ENCODE measurements at places on chromosomes 11 and 22.

DNA sequence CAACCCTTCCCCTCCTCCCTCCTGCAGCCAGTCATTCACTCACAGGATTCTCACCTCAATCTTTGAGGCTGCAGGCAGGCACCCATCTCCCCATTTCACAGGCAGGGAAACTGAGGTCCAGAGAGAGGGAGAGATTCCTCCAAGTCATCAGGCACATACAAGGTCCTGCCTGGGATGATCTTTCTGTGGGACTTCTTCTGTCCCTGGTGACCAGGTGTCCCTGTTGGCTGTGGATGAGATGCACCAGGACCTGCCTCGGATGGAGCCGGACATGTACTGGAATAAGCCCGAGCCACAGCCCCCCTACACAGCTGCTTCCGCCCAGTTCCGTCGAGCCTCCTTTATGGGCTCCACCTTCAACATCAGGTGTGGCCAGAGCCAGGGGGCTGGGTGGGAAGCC, 7.8 kb downstream of the FTH1 start:
- no peak for DNase-seq

DNA sequence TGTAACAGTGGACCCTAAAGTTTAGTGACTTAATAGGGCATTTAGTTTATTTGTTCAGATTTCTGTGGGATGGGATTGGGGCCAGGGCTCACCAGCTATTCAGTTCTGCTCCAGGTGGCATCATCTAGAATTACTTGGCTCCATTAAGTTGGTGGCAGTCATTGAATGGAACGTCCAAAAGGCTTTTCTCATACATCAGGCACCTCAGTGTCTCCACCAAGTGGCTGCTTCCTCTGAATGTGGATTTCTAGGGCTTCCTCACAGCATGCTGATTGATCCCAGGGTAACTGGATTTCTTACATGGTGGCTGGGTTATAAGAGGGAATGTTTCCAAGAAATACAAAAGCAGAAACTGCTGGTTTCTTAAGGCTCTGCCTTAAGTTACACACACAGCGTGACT, 34.7 kb downstream of the USP47 start:
- DNase-seq = no peak

DNA sequence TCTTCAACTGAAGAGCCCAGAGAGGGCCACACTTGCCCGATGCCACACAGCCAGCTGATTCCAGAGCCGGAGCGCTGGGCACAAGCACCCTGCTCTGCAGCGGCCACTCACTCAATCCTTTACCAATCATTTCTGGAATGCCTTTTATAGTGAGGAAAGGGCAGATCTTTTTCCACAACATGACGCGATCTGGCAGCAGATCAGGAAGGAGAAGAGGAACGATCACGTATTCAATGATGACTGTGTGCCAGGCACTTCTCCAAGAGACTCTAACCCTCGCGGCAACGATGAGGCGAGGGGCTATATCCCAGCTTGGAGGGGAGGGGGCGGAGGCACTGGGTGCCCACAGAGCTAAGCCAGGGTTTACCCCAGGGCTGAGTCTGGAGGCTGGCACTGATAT, 56.3 kb upstream of the TCF20 start:
- no peak for DNase-seq

DNA sequence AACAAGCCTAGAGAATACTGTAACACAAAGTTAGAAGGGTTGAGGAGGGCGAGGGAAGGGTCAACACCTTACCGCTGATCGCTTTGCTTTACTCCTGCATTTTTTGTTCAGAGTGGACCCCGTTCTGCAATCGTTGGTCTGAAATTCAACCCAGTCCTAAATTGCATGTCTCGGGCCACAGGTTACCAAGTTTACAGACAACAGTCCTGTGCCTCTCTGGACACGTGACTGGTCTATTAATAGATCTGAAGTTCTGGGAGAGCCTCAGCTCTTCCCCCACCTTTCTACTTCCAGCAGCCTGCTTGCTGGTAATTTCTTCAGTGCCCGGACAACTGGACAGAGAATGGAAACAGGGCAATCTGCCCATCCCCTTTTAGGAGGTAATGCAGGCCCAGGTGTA, 74.2 kb downstream of the STIM1 start:
- DNase-seq = no peak

DNA sequence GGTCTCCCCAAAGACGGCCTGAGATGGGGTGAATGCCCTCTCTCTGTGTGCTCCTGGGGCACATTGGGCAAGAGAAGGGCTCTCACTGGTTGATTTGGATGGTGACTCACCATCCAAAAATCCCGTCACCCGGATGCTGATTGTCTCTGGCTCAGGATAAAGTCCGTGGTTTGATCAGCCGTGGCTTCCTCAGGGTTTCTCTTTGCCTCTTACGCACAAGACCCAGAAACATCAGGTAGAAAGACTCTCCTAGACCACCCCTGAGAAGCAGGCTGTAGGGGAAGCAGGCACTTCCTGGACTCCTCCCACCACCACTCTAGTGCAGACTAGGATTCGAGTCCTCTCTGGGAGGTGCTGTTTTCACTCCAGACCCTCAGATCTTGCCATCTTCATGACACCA, 176.1 kb upstream of the NCAM1 start:
- DNase-seq = no peak

- no peak for DNase-seq
Measured at GRCh38 chr22:23970201-23970641, 3.5 kb downstream of the DDTL start.

GRCh38 chr11:123103326-123103980, 41.5 kb upstream of the HSPA8 start:
- no peak for DNase-seq

DNA sequence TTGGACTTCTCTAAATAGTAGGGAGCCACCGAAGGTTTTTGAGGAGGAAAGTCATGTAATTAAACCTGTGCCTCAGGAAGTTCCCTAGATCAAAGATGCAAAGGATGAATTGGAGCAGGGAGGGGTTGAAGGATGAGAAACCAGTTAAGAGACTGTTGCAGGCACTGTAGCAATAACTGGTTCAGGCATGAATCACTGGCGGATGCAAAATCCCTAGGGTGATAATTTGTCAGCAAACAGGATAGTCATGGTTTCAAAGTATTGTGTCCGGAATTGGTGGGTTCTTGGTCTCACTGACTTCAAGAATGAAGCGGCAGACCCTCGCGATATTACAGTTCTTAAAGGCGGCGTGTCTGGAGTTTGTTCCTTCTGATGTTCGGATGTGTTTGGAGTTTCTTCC, 19.9 kb downstream of the TRIOBP start:
- no peak for DNase-seq

- DNase-seq = no peak
Measured at GRCh38 chr11:128549256-128549944, 38.0 kb downstream of the ETS1 start.

GRCh38 chr11:42555190-42555589, 756.6 kb upstream of the API5 start:
- DNase-seq = no peak

All from progenitor cell of endocrine pancreas (in vitro differentiated cells).